ENCODE measurements at places on chromosomes 16 and 17.

DNA sequence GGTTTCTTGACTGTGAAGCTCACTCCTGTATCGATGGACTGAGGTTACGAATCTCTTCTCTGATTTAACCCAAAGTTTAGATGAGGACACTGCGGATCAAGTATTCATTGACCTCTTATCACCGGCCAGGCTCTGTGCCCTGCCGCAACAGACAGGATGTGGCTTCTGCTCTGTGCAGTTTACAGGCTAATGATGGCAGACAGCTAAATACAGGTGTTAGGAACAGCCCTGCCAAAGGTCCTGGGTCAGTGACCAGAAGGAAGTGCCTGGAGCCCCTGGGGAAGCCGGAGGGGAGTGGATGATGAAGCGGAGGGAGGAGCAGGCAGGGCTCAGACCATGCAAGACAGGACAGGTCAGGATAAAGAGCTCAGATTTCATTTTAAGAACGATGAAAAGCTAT, 44.4 kb downstream of the HAPSTR1 start:
- DNase-seq: peak; percentile 27

- no peak for DNase-seq
These were observed 63.2 kb upstream of the SLC12A3 start for GRCh38 chr16:56801762-56802161.

GRCh38 chr17:77958716-77959125, 218 bp downstream of the TNRC6C start:
- no peak for DNase-seq

DNA sequence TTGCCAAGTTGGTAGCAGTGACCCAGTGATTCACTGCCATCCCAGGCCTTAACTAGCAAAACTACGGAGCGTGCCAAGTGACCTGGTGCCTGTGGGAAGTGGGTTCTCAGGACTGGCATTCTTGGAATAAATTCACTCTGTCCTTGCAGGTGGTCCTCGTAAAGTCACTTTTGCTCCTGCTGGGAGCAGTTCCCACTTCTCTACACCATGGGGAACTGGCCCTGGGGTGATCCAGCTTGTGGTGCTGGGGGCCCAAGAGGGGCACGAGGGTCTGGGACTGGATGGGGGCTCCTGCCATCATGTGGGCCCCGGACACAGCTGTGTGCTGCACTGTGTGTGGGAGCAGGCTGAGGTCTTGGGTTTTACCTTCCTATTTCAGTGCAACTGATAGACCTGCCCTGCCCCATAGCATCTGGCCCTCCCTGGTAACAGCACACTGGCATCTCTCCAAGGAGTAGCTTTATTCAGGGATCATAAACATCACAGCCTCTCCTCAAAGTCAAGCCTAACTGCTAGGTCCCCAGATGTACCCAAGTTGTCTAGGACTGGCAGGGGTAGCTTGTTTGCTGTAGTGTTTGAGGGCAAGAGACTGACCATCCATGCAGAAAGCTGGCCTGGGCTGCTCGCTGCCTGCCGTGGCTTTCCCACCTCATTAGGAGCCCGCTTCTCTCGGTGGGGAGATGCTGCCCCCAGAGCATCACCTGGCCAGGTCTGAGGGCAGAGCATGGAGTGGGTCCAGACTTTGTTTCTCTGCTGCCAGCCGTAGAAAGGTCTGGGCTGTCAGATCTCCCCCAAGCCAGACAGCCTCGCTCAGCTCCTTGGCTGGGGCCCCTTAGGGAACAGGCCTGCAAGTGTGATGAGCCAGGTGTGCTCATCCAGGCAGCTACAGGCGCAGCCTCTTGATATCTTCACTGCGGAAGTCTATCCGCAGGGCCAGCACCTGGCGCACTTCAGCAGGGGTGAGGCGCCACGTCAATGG, 26.0 kb downstream of the FCSK start:
- no peak for DNase-seq

DNA sequence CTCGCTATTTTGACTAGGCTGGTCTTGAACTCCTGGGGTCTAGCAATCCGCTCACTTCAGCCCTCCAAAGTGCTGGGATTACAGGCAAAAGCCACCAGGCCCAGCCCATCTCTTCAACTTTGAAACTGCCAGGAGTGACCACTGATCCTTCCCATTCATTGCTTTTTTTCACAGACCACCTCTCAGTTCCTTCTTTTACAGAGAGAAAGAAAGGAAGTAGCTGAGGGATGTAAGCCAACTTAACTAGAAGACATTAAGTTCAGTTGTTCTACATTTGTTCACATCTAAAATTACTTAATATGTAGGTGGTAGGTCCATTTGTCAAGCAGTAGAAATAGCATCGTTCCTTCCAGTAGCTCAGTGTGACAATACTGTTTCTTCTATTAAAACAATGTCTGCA, 219.8 kb downstream of the STX8 start:
- no peak for DNase-seq

DNA sequence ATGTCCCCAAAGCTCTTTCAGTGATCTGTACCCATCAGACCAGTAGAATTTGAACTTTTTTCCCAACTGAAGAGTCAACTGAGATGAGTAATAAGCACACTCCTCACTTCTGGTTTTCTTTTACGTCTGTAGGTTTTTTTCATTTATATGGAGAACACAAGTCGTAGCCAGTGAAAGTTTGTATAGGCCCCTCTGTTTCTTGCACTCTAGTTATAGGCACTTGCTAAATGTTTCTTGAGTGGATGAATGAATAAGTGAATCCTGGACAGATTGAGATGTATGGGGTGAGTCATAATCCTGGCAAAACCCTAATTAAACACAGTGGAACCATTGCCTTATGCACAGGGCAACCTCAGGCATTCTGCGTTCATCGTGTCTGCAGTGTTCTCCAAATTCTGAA, 193.7 kb upstream of the TBX2 start:
- DNase-seq: peak; percentile 22

DNA sequence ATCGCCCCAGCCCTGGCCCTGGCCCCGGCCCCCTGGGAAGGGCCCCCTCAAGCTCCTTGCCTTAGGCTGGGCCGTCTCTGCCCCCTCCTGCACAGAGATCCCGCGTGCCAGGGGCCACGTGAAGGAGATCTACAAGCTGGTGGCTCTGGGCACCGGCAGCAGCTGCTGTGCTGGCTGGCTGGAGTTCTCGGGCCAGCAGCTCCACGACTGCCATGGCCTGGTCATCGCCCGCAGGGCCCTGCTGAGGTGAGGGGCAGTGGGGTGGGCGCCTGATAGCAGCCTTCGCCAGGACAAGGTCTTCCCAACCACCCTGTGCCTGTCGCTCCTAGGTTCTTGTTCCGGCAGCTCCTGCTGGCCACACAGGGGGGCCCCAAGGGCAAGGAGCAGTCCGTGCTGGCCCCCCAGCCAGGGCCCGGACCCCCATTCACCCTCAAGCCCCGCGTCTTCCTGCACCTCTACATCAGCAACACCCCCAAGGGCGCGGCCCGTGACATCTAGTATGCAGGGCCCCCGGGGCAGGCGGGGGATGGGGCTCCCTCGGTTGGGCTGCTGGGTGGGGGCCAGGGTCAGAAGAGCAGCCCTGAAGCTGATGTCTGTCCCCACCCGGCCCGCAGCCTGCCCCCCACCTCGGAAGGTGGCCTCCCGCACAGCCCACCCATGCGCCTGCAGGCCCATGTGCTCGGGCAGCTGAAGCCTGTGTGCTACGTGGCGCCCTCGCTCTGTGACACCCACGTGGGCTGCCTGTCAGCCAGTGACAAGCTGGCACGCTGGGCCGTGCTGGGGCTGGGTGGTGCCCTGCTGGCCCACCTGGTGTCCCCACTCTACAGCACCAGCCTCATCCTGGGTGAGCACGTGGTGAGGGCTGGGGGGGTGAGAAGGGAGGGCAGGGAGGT, 4.5 kb downstream of the ADAD2 start:
- DNase-seq: no peak

DNA sequence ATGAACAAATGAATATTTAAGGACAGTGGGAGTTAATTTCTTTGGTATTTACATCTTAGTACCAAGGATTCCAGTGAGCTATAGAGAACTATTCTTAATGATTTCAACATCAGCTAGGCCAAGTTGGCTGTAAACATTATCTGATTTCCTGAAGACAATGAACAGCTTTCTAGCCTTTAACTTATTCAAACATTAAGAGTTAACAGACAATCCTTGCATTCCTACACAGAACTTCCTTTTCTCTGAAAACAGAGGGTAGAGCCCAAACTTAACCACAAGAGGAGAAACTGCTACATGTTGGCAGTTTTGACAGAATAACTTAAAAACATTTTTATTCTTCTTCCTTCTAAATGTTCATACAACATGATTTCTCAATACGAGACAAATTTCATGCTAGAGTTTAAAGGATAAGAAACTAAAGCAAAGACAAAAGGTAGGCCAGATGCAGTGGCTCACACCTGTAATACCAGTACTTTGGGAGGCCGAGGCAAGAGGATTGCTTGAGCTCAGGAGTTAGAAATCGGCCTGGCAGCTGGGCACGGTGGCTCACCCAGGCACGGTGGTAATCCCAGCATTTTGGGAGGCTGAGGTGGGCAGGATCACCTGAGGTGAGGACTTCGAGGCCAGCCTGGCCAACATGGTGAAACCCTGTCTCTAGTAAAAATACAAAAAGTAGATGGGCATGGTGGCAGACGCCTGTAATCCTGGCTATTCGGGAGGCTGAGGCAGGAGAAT, 4.4 kb downstream of the CRLF3 start:
- no peak for DNase-seq

GRCh38 chr17:33401249-33401648, 108.2 kb upstream of the ASIC2 start:
- no peak for DNase-seq

DNA sequence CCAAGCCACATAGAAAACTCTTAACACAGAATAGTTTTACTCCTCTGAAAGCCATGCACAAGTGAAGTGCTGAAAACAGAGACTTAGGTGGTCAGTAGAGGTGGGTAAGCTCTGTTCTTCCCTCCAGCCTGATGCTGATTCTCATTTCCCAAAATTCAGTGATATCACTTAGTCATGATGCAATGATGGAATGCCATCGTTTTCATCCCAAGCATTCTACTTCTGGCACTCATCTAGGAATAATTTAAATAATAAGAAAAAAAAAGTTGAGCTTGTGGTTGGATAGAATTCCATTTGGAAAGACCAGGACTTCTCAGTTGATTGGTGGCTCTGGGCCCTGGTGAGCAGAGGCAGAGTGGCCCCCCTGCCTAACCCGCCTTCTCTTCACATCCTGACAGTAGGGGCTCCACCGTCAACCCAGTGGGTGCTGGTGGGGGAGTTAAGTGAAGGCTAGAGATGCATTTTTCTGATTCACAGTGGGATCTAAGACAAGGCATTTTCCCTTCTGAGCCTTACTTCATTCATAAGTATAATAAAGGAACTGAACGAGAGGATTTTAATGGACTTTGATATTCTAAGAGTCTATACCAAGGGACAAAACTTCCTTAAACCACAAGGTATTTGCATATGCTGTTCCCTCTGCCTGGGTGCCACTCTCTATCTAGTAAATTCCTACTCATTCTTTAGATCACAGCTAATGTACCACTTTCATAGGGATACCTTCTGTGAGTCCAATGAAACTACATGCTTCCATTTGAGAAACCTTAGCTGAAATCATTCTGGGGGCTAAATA, 310.3 kb upstream of the DYNLRB2 start:
- DNase-seq: no peak

GRCh38 chr16:15544405-15544804, 98.5 kb downstream of the MARF1 start:
- DNase-seq: no peak

DNA sequence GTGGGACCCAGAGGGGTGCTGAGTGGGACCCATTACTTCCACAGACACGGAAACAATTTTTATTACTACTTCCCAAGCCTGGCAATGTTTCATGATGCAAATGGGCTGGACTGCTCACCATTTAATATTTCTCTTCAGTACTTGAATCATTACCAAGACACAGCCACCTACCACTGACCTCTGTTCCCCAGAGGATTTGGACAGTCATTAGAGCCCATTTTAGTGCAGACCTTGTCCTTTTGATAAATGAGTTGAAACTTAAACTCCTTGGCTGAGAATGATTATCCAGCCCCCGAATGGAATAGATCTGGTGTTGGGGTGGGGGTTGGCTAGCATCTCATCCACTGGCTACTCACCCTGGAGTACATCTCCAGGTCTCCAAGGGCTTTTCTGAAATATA, 33.6 kb upstream of the APOH start:
- no peak for DNase-seq

- DNase-seq: no peak
These were observed 67.1 kb downstream of the RMI2 start for GRCh38 chr16:11412175-11412904.

DNA sequence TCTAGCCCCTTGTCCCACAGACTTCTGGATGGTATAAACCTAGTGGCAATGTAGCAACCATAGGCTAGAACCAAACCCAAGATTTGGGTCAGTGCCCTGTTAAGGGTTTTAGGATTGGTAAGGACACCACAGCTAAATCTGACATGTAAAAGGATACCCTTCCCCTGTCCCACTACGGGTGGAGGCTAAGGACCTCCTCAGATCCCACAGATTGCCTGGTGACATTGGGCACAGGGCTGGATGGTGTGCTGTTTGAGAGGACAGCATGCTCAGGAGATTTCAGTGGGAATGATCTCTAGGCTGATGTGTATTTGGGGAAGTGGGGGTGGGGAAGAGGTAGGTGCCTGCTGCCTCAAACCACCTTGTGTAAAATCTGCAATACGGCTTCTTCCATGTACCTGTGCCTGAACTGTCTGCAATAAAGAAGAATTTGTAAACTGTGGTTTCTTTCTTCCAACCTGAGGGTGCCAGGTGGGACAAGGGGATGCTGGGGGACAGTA, 671 bp upstream of the EDC4 start:
- no peak for DNase-seq
